Heart right ventricle (tissue), 16 donors: ENCODE measurements at places on chromosomes 7 and 10.

DNA sequence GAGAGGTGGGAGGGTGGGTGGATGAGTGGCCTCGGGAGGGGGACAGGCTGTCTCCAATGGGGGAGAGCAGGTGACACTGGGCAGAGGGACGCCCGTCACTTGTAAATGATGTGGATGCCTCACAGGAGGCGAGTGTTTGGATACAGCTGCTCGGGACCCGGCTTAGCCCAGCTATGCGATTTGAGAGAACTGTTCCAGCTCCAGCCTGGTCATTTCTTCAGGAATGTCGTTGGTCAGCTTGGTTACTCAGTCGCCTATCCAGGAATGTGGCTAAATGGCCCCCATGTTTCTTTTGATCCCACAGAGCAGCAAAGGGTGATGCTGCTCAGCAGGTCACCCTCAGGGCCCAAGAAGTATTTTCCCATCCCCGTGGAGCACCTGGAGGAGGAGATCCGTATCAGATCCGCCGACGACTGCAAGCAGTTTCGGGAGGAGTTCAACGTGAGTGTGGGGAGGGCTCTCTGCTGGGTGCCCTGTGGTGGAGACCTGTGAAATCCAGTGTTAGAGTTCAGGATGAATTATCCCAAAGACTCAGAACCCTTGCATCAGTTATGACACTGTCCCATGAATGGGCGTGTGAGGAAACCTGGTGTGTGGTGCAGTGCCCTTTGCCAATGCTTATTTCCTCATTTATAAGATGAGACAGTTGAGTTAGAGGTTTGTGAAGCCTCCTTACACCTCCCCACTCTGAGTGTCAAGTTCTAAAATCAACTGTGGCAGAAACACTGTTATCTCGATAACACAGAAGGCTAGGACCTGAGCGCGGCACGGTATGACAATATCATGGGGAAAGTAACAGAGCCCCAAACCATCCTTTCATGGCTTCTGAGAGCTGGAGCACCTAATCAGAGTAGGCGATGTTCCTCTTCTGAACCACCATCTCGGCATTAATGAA lies 76.8 kb downstream of the MKI67 start:
- DNase-seq: no peak
- H3K27ac ChIP-seq: no peak overlapping the region
- no peaks in the 10 kb centered on the region for H3K27me3 ChIP-seq
- H3K4me3 ChIP-seq: no peak overlapping the region

- H3K4me1 ChIP-seq: no peaks in the 10 kb centered on the region
- no peak overlapping the region for H3K4me3 ChIP-seq
- DNase-seq: no peak
- no peak overlapping the region for H3K27ac ChIP-seq
Measured at GRCh38 chr7:52211930-52212329, 823.5 kb upstream of the POM121L12 start.

DNA sequence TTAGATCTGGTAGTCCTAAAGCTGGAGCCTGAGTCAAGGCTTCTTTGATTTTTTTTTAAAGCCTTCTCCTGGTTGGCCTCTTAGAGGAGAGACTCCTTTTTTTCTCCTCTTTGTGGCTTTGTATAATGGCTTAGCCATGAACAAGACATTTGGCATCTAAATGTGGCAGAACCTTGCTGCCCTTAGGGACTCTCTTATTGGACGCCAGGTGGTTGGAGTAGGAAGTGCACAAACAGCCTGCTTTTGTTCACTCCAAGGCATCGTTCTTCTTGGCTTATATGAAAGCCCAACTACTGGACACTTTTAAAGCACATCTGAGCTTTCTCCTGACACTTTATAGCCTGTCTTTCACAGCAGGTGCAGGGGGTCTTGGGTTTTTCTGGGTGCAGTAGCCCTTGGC lies 25.0 kb downstream of the ZPBP start:
- peak overlapping the region; percentile 65 for H3K4me3 ChIP-seq
- H3K36me3 ChIP-seq: no peaks in the 10 kb centered on the region
- no peak overlapping the region for H3K27ac ChIP-seq
- no peaks in the 10 kb centered on the region for H3K27me3 ChIP-seq

DNA sequence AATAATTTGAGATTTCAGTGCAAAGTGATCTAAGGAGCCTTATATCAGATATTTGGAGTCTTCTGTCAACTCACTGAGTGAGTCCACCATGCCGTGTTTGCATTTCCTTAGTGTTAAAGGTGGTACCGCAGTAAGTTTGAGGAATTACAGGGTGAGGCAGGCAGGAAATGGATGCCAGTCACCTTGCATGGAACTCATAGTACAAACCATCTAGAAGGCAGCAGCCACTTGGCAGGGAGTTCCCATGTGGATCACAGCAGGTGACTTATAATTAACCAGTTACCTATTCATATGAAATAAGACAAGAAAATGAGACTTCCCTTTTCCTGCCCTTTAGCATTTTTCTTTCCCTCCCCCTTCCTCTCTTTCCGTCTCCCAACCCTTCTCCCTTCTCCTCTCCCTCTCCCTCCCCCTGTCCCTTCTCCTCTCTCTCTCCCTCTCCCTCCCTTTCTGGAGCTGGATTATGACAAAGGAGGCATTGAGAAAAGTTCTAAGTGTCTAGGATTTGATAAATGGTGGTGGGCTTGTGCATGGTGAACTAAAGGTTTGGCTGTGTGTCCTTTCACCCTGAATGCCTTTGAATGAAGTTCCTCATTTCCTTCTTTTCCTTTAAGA lies 94.1 kb downstream of the LRRC4 start:
- H3K27ac ChIP-seq: no peak overlapping the region
- no peaks in the 10 kb centered on the region for H3K36me3 ChIP-seq
- no peaks in the 10 kb centered on the region for H3K27me3 ChIP-seq

GRCh38 chr7:112887337-112887736 lies 97.1 kb upstream of the TMEM168 start:
- H3K36me3 ChIP-seq: no peaks in the 10 kb centered on the region
- H3K4me1 ChIP-seq: peaks cover 25% of the 10 kb centered on the region
- DNase-seq: no peak
- no peaks in the 10 kb centered on the region for H3K27me3 ChIP-seq

DNA sequence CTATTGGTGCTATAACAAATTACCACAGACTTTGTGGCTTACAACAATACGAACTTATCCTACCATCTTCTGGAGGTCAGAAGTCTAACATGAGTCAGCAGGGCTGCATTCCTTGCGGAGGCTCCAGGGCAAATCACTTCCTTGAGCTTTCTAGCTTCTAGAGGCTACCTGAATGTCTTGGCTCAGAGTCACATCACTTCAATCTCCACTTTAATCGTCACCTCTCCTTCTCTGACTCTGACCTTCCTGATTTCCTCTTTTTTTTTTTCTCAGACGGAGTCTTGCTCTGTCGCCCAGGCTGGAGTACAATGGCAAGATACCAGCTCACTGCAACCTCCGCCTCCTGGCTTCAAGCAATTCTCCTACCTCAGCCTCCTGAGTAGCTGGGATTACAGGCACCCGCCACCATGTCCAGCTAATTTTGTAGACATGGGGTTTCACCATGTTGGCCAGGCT lies 44.6 kb upstream of the ANAPC16 start:
- no peak for DNase-seq
- no peaks in the 10 kb centered on the region for H3K36me3 ChIP-seq
- H3K27ac ChIP-seq: peak overlapping the region; percentile 41
- H3K4me1 ChIP-seq: peaks cover 14% of the 10 kb centered on the region
- no peak overlapping the region for H3K4me3 ChIP-seq

- no peak for DNase-seq
- H3K4me1 ChIP-seq: no peaks in the 10 kb centered on the region
- H3K27ac ChIP-seq: peak overlapping the region; percentile 34
- no peak overlapping the region for H3K4me3 ChIP-seq
- H3K36me3 ChIP-seq: no peaks in the 10 kb centered on the region
- peaks cover 69% of the 10 kb centered on the region for H3K27me3 ChIP-seq
Measured at GRCh38 chr7:50304911-50305582, 531 bp downstream of the IKZF1 start.

GRCh38 chr10:31669357-31669756 lies 259.3 kb downstream of the ARHGAP12 start:
- H3K4me1 ChIP-seq: peaks cover 8% of the 10 kb centered on the region
- H3K36me3 ChIP-seq: no peaks in the 10 kb centered on the region
- H3K27me3 ChIP-seq: no peaks in the 10 kb centered on the region
- H3K4me3 ChIP-seq: no peak overlapping the region

DNA sequence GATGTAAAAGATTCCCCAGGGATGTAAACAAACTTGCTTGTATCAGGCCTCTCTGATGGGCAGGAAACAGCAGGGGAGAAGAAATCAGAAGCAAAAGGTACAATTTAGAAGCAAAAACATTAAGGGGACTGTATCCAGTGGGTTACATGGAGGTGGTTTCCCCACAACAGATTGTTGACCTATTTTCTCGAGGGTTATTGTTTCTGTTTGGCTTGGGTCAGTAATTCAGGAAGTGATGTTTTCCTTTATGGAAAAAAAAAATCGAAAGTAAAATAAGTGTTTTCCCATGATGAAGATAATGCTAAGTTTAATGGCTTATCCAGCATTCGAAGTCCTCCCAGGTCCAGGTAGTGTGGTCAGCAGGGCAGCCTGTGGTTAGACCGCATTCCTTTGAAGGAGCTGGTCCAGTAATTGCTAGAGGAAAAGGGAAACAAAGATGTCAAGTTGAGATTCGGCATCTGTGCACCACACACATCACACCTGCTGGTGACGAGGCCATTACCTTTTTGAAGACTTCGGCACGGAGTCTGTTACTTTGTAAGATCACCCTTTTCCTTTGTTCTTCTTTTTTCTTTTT lies 37.3 kb upstream of the ADAM12 start:
- peaks cover 15% of the 10 kb centered on the region for H3K4me1 ChIP-seq
- peak overlapping the region; percentile 11 for H3K4me3 ChIP-seq
- H3K27ac ChIP-seq: no peak overlapping the region

GRCh38 chr10:23432166-23432565 lies 6.7 kb upstream of the OTUD1 start:
- DNase-seq: no peak
- H3K27me3 ChIP-seq: no peaks in the 10 kb centered on the region
- H3K4me3 ChIP-seq: no peak overlapping the region
- H3K27ac ChIP-seq: no peak overlapping the region
- no peaks in the 10 kb centered on the region for H3K4me1 ChIP-seq

DNA sequence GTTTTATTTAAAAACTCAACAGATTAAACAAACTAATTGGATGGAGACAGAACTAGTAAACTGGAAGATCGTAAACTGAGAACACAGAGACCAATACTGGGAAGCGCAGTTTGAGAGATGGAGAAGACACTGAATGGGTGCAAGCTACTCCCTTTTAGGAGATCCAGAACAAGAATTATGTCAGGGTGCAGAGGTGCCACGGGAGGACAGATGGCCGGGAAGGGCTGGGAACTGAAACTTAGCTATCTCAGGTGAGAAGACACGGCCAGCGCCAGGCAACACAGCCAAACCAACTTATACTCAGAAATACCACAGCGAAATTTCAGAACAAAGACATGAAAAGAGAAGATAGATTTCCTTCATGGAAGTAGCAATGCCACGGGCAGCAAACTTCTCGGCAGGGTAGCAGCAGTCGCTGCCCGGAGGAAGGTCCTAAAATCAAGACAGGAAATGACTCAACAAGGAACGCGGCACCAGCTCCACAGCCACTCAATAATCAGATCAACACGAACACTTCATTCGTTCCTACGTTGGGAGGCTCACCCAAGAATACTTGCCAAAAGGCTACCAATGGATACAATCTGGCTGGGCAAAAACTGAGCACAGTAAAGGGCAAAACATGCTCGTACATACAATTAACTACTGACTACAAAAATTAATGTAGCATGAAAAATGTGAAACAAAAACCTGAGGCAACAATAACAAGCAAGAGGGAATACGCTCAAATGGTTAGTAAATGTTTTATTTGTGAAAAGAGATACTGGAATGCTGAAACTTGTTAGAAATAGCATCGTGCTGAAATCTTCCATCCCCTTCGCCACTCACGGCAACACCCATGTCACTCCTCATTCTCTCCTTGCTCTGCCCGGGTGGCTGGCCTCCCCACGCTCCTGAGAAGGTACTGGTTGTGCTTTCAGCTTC lies 2.2 kb upstream of the LRRC27 start:
- DNase-seq: no peak
- H3K27ac ChIP-seq: no peak overlapping the region
- H3K27me3 ChIP-seq: no peaks in the 10 kb centered on the region
- H3K4me1 ChIP-seq: peaks cover 29% of the 10 kb centered on the region

DNA sequence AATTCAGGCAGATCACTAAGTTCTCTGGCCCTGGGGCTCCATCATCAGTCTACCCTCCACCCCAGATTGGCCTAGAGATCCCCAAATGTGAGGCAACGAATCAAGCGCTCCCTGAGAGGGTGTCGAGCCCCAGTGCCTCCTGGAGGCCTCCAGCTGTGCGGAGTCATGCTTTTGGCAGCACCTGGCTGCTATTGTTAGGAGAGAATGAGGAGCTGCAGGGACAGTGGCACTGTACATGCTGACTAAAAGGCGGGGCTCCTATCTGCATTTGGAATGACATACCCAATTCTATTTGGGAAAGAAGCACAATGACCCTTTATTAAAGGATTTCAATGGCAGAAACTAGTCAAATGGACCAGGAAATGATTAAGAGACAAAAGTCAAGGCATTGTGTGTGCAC lies 161.8 kb downstream of the DPY19L1 start:
- no peak overlapping the region for H3K4me3 ChIP-seq
- H3K27me3 ChIP-seq: no peaks in the 10 kb centered on the region
- H3K36me3 ChIP-seq: no peaks in the 10 kb centered on the region
- no peaks in the 10 kb centered on the region for H3K4me1 ChIP-seq

DNA sequence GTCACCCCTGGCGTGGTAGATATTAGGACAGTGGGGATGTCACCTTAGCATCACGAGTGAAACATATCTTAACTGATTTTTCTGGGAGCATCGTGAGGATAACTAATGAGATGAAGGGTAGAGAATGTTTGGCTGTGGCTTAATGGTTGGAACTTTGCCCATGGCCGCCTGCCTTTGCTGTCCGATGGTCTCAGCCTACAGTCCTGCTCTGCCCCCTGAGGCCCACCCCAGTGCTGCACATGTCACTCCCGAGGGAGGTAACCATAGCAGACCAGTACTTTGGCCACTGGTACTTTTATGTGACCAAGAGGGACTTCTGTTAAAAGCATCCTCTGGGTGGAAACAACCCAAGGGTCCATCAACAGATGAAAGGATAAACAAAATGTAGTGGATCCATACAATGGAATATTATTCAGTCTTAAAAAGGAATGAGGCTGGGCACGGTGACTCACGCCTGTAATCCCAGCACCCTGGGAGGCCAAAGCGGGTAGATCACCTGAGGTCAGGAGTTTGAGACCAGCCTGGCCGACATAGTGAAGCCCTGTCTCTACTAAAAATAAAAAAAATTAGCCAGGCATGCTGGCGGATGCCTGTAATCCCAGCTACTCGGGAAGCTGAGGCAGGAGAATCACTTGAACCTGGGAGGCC lies 58.4 kb downstream of the TACR2 start:
- no peak overlapping the region for H3K4me3 ChIP-seq
- H3K4me1 ChIP-seq: peaks cover 60% of the 10 kb centered on the region
- no peak for DNase-seq
- H3K27ac ChIP-seq: no peak overlapping the region

- no peaks in the 10 kb centered on the region for H3K4me1 ChIP-seq
- no peak overlapping the region for H3K27ac ChIP-seq
- no peaks in the 10 kb centered on the region for H3K27me3 ChIP-seq
- H3K36me3 ChIP-seq: no peaks in the 10 kb centered on the region
- DNase-seq: no peak
Measured at GRCh38 chr7:29619848-29620555, 56.4 kb downstream of the PRR15 start.
